ENCODE measurements at places on chromosomes 16 and 17.

DNA sequence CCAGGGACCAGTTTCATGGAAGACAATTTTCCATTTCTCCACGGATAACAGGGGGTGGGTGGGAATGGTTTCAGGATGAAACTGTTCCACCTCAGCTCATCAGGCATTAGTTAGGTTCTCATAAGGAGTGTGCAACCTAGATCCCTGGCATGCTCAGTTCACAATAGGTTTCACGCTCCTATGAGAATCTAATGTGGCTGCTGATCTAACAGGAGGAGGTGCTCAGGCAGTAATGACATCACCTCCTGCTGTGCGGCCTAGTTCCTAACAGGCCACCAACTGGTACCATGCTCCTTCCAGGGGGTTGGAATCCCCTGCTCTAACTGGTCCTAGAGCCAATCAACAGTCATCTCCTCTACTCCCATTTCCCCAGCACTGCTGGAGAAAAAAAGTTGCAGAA, 19.9 kb downstream of the TEX14 start:
- H3K4me1 ChIP-seq, result peaks cover 4% of the 10 kb centered on the region
- DNase-seq, result no peak
- H3K4me3 ChIP-seq, result no peak overlapping the region
- H3K36me3 ChIP-seq, result no peaks in the 10 kb centered on the region
- no peaks in the 10 kb centered on the region for H3K27me3 ChIP-seq

DNA sequence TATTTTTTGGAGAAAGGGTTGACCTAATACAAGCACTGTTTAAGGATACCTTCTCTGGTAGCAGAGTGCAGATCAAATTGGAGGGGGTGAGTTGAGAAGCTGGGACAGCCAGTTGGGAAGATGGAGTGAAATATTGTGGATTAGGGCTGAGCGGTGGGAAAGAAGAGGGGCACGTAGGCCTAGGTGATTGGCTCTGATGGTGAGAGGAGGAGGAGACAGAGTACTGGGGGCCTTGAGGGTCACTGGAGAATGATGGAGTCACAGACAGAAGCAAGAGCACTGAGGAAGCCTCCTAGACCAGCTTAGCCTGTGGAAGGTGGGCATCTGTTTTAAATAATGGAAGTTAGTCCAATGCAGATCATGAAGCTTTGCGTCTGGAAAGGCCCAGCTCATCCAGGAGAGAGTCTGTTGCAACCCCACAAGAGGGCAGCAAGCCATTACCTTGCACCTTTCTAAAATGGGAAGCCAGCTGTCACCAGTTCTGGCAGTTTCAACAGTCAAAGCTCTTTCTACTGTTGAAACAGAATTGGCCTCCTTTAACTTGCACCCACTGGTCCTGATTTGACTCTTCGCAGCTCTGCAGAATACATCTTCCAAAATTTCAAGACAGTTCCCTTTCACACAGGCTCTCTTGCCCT, 11.8 kb downstream of the SLC9A5 start:
- H3K4me1 ChIP-seq, result peaks cover 4% of the 10 kb centered on the region
- no peak overlapping the region for H3K4me3 ChIP-seq
- H3K36me3 ChIP-seq, result no peaks in the 10 kb centered on the region
- peak; percentile 77 for DNase-seq

DNA sequence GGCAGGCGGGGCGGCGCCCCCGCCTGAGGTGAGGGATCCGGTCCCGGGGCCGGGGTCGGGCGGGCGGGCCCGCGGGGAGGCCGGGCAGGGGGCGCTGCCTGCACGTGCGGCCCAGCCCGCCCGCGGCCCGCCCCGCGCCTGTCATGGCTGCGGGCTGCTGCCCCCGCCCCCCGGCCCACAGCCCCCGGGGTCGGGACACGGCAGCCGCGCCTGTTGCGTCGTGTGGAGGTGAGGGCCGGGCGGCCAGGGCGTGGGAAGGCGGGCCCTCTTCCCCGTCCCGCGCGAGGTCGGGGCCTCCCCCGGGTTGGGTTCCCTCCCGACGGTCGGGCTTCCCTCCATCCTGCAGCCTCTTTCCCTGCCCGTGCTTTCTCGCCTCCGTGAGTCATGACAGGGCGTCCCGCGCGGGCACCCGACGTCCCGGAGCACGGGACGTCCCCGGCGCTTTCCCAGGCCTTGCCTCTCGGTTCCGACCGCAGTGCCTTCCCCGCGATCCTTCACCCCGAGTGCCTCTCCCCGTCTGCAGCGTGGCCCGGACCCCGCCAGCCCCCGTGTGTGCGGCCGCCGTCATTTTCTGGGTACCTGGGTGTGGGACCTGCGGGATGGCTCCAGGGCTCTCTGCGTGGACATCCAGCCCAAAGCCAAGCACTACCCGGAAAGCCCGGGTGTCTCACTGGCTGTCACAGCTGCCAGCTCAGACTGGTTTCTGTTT, 76.7 kb downstream of the CHD9 start:
- no peaks in the 10 kb centered on the region for H3K27me3 ChIP-seq
- peak; percentile 52 for DNase-seq
- H3K4me3 ChIP-seq, result peak overlapping the region; percentile 91
- no peaks in the 10 kb centered on the region for H3K36me3 ChIP-seq

- no peak overlapping the region for H3K4me3 ChIP-seq
- no peak overlapping the region for H3K27ac ChIP-seq
- DNase-seq, result no peak
- no peaks in the 10 kb centered on the region for H3K36me3 ChIP-seq
- H3K4me1 ChIP-seq, result no peaks in the 10 kb centered on the region
- no peaks in the 10 kb centered on the region for H3K27me3 ChIP-seq
Observed at GRCh38 chr17:33105911-33106310, 114.3 kb downstream of the SPACA3 start.

GRCh38 chr17:64198331-64199090, 64.5 kb downstream of the TEX2 start:
- H3K27ac ChIP-seq, result no peak overlapping the region
- no peak for DNase-seq
- H3K36me3 ChIP-seq, result no peaks in the 10 kb centered on the region

Measured in cardiac muscle cell (in vitro differentiated cells and primary cell).